Small intestine (tissue), 16 donors: ENCODE measurements at places on chromosomes 6 and 20. TPM values are rescaled to one million over a fixed set of nuclear protein-coding genes. Genes with fewer than 3 reads are reported as not detected.

- no peak for DNase-seq
These were observed 34.9 kb upstream of the HEY2 start for GRCh38 chr6:125714441-125715090.

DNA sequence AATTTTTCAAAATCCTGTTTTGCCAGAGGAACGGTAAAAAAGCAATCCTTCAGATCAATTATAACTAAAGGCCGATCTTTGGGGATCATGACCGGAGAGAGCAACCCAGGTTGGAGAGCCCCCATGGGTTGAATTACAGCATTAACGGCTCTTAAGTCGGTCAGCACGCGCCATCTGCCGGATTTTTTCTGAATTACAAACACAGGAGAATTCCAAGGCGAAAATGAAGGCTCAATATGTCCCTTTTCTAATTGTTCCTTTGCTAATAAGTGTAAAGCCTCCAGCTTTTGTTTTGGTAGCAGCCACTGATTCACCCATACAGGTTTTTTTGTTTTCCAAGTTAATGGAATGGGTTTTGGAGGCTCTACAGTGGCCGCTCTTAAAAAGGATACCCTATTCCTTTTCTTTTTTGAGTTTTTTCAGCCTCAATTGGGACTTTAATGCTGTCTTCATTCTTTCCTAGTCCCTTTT, 16.9 kb upstream of the PTCRA start:
- DNase-seq, result peak; percentile 69

GRCh38 chr20:20395903-20396568, 28.1 kb downstream of the INSM1 start:
- DNase-seq, result no peak

DNA sequence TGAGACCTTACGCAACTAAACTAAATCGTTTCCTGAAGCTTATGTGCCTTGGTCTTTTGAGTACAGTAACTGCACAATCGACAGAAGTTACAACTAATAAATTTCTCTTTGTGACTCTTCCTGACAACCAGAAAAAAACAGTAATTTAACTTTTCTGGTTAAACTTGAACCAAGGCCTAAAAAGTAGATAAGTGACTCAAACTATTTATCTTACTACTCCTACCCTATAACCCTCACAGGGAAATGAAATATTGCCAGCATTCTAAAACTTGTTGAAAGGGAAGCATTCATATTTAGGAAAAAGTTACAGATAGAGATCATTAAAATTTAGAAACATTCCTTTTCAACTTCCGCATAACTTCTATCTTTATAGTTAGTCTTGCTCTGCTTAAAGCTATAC, 1034.4 kb downstream of the EYS start:
- no peak for DNase-seq

Gene CENPW
- 6.3 TPM for polyA plus RNA-seq
